ENCODE measurements at places on chromosomes 7 and 10.

DNA sequence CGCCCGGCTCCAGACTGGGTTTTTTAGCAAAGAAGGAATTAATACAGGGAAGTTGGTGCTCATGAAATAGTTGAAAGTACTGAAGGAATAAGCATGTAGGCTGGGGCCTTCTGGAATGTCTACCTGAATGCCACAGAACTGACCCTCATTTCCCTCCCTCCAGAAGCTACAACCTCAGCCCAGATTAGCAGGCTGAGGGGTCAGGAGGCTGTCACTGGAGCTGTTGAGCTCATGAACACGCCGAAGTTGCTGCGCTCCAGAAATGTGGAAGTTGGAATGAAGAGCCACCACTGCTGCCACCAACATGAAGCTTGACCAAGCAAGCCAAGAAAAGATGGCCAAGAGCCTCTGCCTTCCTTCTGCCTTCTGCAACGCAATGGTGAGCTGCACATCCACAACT, 52.2 kb upstream of the KMT2E start:
- DNase-seq, result no peak

GRCh38 chr7:79403879-79404278, 49.6 kb downstream of the MAGI2 start:
- no peak for DNase-seq

DNA sequence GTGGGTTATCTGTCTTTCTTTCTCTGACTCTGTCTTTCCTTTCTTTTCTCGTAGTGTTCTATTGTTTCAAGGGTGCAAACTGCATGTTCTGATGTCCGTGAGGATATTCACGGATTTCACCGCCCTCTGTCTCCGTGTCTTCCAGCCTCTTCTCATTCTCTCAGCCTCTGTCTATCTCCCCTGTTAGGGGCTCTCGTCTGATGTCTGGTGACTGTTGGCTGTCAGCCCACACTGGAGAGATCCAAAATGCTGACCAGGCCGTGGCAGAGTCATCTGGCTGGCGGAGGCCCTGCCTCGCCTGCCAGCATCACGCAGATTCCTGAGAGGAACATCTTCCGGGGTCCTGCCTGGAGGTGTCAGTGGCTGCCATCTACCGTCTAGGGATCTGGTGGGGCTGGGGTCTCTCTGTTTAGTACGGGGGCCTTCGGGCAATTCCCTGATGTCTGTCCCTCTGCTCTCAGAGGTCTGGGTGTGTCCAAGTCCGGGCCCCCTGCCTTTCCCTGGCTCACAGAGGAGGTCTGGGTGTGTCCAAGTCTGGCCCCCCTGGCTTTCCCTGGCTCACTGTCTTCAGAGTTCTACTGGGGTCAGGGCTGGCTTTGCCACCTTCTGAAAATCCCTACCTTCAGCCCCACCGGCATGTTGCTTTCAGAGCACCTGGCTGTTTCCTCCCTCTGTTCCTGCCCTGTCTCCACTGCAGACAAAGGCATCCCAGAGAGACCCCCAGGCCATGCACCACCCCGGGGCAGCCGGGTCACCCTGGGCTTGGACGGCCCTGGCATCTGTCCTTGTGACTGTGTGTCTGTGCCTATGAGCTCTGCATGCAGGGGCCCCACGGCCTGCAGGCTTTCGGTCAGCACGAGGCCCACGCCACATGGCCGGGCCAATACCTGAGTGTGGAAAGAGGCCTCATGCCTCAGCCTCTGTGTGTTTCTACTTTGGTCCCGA, 14.0 kb upstream of the SCART1 start:
- no peak for DNase-seq

GRCh38 chr7:81210137-81211064, 291.6 kb upstream of the SEMA3C start:
- no peak for DNase-seq

GRCh38 chr7:150735596-150736358, 1.4 kb upstream of the GIMAP5 start:
- no peak for DNase-seq

DNA sequence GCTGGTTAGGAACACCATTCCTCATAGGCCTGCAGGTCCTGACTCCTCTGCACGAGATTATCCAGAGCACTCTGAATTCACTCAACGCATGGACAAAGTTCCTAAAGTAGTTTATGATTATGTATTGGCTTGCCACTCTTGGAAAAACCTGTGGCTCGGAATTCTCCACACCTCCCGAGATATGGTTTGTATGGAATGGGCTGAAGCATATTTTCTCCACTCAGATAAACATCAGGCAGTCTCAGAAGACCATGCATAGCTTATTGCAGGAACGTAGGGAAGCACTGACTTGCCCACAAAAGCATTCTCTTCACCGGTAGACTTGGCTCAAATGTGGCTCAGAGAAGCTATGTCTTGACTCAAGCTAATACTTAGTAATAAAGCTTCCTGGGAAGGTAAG, 338.6 kb upstream of the NFE2L3 start:
- no peak for DNase-seq

DNA sequence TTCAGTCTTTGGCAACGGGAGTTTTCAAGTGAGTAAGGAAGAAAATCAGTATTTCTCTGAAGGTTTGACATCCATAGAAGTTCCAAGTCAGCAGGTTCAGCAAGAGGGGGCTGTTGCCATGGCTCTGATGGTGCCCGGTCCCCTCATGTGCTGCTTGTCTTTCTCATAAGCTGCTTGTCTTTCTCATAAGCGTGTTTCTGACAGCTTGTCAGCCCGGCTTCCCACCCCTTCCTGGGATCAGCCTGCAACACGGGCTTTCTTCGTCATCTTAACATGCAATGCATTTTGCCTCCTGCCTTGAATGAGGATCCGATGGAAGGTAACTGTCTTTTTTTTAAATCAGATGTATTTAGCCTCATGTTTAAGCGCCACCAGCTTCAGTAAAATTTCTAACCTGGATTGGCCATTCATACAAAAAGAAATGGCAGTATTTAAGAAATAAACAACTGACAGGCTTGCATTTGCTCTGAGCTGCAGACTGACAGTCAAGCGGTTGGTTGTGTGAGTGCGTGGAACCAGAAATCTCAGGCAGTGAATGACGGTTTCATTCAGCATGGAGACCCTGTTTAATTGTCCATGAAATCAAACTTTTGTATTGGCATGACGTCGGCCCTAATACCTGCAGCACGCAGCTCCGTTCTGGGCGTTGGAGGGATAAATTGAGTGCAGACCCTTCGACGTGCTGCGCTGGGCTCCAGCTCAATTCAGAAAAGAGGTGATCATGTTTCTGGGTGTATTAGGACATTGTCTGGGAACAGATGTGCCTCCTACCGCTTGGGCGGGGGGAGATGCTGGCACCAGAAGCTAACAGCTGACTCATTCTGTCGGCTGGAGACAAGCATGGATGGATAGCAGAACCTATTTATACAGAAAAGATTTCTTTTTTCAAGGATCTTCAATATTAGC, 454.7 kb upstream of the FOXK1 start:
- no peak for DNase-seq

GRCh38 chr10:63155388-63156020, 22.4 kb downstream of the NRBF2 start:
- no peak for DNase-seq

- DNase-seq, result no peak
Measured at GRCh38 chr10:71700731-71701368, 18.7 kb downstream of the C10orf105 start.

DNA sequence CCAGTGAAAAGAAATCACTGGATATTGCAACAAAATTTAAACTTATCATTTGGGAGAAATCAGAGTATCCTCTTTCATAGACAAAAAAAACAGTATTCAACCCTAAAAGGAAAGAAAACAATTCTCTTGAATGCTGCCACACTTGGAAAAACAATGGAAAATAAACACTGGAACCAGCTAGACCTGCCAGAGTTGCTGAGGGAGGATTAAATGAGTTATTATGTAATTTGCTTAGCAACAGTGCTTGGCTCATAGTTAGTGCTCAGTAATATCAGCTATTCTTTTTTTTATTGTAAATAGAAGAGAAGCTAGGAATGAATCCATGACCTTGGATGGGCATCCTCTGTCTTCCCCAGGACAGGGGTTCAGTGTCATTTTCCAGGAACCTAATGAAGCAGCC, 11.0 kb upstream of the ZNF273 start:
- DNase-seq, result no peak

GRCh38 chr7:74235518-74236268, 18.5 kb downstream of the RFC2 start:
- no peak for DNase-seq

GRCh38 chr10:114548662-114549061, 109.4 kb downstream of the ABLIM1 start:
- DNase-seq, result no peak

DNA sequence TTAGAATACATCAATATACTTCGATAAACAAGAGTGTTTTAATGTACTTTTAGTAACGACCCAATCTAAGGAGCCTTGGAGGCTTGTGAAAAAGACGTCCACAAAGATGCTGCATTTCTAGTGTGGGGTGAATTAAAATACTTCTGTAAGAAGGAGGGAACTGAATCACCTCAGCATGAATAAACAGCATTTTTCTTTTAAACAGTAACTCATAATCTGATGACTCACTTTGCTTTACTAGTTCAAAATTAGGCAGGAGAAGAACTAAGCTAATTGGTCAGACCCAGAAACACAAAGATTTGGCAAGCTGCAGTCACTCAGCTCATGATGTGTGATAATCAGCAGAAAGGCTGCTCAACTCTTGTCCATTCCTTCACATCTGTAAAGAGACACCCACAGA, 24.2 kb downstream of the NCOA4 start:
- no peak for DNase-seq

DNA sequence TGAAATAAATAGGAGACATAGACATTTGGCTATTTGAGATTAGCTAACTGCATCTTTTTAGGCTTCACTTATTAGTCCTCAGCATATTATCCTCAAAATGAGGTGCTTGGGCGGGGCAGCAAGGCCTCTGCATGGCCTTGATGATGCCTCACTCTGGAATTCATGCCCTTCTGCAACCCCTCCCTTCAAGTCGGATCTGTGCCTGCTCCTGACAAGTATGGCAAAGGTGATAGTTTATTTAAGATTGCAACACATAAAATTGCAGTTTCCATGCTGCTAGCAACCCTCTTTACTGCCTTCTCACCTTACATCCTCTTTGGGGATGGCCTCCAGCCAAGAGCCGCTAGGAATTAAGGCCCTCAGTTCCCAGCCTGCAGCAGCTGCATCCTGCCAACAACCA, 241.3 kb upstream of the ADARB2 start:
- DNase-seq, result no peak

DNA sequence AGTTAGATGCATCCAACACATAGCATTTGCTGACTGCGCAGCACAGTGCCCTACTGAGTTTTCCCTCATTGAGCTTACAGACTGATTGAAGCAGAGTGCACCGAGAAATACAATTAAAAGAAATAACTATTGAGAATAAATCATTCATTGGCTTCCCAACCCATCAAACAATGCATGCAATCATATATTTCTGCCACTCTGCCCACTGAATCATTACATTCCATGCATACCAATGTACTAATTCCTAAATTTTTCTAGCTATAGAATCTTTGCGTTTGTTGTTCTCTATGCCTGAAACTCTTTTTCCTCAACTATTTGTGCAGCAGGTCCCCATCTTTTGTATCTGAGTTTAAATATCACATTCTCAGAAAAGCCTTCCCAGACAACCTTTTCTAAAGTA, 783.8 kb downstream of the SORCS1 start:
- DNase-seq, result no peak

- no peak for DNase-seq
Measured at GRCh38 chr7:111639934-111640333, 77.6 kb upstream of the IMMP2L start.

DNA sequence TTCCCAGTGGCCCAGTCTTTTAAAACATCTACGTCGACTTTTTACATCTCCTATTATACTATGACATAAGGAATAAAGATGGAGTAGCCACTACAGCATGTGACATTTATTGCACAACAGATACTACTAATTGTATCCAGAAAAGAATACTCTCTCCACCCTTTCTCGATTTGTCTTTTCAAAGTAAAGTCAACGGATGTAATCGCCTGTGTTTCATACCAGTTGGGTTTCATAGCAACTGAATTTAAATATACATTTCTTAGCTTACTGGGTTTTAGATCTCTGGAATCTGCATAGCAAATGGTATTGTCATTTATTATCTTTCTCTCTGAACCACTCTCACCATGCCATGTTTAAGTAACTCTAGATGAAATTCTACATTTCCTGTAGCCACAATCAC, 86.4 kb upstream of the TRIL start:
- no peak for DNase-seq

GRCh38 chr10:122441961-122442360, 12.5 kb upstream of the ARMS2 start:
- DNase-seq, result no peak

GRCh38 chr10:76550806-76551205, 1086.8 kb downstream of the KCNMA1 start:
- no peak for DNase-seq

DNA sequence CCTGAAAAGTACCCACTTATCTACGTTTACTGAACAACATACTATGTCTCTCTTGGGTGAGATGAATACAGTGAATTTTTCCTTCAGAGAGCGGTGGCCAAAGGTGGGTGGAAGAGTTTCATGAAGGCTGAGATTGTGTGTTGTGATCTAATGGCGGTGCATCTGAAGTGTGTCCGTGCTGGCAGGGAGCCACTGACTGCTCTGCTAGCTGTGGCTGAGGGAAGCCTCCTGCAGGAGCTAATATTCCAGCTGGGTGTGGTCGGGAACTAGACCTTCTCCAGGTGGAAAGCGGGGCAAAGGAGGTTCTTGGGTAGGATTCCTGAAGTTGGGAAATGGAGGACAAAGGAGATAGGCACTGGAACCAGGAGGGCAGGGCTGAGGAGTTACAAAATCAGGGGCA, 69.2 kb upstream of the GRB10 start:
- DNase-seq, result no peak

DNA sequence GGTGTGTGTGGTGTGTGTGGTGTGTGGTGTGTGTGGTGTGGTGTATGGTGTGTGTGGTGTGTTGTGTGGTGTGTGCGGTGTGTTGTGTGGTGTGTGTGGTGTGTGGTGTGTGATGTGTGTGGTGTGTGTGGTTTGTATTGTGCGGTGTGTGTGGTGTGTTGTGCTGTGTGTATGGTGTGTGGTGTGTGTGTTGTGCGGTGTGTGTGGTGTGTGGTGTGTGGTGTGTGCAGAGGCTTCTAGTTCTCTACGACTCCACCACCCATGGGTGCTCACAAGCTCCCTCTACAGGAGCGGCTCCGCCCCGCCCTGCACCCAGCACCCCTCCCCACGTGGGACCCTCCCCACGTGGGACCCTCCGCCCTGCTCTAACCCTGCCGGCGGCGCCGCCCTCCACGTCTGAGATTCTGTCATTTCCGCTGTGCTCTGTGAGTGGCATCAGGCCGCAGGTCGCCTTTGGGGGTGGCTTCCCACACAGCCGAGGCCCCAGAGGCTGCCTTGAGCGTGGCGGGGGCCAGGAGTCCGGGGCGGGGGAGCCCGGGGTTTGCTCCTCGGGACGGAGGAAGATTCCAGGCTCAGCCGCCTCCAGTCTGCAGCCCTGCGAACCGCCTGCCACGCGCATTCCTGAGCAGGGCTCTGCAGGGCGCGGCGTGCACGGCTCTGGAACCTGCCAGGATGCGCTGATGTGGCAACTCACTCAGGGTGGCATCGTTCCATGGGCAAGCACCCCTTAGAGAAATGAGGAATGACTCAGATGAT, 37.0 kb upstream of the DNAJB6 start:
- peak; percentile 68 for DNase-seq

DNA sequence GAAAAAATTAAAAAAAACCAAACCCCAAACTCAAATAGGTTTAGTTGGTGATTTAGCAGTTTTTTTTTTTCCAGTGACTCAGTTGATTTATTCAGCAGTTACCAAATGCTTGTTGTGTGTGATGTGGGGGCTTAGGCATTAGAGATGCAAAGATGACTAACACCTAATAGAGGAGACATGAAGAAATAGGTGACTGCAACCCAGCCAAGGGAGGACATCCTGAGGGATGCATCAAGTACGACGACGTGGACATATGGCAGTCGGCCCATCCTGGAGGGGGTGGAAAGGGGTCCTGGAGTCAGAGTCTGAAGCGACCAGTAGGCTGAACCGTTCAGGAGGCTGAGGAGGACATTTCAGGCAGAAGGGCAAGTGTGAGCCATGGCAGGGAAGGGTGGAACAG, 35.5 kb downstream of the LRMDA start:
- DNase-seq, result no peak
